Lung (tissue), 17 donors: ENCODE measurements at places on chromosomes 7 and 10. TPM values are rescaled to one million over a fixed set of nuclear protein-coding genes. Genes with fewer than 3 reads are reported as not detected.

MBL2 gene
- total RNA-seq: 0.06 TPM

DNA sequence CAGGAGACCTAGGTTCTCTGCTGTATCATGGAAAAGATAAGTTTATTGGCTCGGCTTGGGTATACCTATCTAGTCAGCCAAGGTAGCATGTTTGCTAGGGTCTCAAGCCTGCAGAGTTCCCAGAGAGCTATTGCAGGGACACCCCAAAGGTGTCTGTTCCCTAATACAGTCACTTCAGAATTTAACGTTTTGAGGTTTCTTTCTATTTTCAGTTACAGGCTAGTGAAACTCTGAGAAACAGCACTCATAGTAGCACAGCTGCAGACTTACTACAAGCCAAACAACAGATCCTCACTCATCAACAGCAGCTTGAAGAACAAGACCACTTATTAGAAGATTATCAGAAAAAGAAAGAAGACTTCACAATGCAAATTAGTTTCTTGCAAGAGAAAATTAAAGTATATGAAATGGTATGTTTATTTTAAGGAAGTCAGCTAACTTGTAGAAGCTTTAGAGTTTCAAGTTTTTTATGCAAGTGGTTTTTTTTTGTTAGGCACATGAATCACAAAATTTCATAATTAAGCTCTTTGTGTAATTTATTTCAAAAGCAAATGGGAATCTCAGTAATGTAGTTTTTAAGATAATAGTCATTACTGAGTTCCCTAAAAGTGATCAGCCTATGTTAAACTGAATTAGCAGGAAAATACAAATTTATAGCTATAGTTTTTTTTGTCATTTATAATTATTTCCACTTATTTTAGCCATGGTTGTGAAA lies 54.9 kb downstream of the AKAP9 start:
- no peak for DNase-seq

GRCh38 chr10:23692736-23693135 lies 253.9 kb downstream of the OTUD1 start:
- DNase-seq: no peak

DNA sequence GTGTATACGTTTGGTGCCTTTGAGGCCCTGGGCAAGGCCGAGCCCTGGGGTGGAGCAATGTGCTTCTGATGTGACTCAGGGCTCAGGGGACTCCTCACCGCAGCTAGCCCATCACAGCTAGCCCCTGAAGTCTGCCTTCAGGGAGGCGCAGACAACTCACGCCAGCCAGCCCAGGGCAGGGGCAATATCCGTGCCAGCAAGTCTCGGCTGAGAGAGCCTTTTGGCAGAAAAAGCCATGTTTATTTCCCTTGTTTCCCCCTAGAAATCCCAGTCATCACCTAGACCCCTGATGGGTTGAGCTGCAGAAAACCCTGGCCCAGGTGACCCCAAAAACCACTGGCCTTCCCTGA lies 90.4 kb downstream of the CHST15 start:
- DNase-seq: no peak
